ENCODE measurements at places on chromosomes 6 and 20.

- DNase-seq = peak; percentile 72
These were observed 69.5 kb downstream of the PREX1 start for GRCh38 chr20:48758206-48758820.

GRCh38 chr20:24773168-24773567 is 175.9 kb upstream of the CST7 start:
- DNase-seq = no peak

- DNase-seq = no peak
These were observed 61.8 kb upstream of the ADGRF1 start for GRCh38 chr6:47103931-47104330.

DNA sequence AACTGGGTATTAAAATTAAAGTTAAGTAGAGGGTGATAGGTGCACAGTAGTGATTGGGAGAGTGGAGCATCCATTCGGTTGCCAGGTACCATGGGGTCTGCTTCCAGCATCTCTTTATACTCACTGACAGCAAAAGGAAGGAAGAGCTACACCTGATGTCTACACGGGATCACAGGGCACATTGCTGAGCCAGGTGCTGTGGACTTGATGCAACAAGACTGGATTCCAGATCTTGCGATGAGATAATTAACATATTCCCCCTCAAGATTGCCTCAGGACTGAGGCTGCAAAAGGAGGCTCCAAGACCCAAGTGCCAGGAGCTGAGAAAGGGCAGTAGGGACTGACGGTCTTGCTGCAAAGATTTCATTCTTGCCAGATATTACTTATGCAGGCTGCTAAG is 72.6 kb downstream of the PXDC1 start:
- DNase-seq = no peak

GRCh38 chr6:20286968-20287565 is 74.8 kb upstream of the MBOAT1 start:
- DNase-seq = no peak

DNA sequence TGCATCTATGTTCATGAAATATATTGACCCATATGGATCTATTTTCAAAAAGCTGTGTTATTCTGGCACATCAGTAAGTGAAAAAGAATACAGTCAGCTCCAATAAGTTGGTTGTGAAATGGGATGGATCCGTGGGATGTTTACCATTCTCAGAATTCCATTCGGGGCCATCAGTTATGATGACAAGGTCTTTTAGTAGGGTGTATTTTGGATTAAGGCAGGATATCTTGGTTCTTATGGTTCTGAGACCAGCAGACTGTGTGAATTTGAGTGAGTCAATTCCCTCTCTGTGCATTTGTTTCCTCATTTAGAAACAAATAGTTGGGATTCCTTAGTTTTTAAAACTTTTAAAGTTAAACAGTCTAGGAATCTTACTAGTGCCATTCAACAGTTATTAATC is 287.4 kb downstream of the CD109 start:
- DNase-seq = no peak

Data from NCI-H187 (cell line).